ENCODE measurements at places on chromosomes 13 and 19. TPM values are rescaled to one million over a fixed set of nuclear protein-coding genes. Genes with fewer than 3 reads are reported as not detected.

Gene ZC3H4
- 20.4 TPM for total RNA-seq

Gene ZSCAN5C
- total RNA-seq, result not detected

Gene GRIN2D
- 1.2 TPM for total RNA-seq

Gene ATP8A2
- under 0.01 TPM for total RNA-seq

Gene TEX101
- total RNA-seq, result not detected

Gene C1QTNF9B
- total RNA-seq, result not detected

Gene PGLYRP1
- not detected for total RNA-seq
